NCI-H1092 (cell line): ENCODE measurements at places on chromosomes 6 and 20.

GRCh38 chr6:71489736-71490135 is 201.1 kb downstream of the OGFRL1 start:
- no peak for DNase-seq

DNA sequence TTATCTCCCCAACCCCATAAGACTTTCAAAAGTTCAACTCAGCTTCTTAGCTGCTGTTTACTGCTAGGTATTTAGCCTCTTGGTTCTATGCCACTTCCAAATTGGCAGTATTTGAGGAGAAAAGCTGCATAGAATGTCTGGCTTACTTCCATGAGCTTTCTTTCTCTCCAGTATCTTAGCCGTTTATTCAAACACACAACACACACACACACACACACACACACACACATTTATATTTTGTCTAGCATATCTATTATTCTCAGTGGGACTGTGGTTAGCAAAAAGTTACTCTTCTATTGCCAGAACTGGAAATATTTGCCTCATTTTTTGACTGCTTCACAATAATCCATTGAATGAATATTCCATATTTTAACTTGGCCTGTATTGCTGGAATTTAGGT is 634.2 kb upstream of the IMPG1 start:
- DNase-seq = no peak

- DNase-seq = no peak
These were observed 236.2 kb upstream of the PREP start for GRCh38 chr6:105639124-105639523.

DNA sequence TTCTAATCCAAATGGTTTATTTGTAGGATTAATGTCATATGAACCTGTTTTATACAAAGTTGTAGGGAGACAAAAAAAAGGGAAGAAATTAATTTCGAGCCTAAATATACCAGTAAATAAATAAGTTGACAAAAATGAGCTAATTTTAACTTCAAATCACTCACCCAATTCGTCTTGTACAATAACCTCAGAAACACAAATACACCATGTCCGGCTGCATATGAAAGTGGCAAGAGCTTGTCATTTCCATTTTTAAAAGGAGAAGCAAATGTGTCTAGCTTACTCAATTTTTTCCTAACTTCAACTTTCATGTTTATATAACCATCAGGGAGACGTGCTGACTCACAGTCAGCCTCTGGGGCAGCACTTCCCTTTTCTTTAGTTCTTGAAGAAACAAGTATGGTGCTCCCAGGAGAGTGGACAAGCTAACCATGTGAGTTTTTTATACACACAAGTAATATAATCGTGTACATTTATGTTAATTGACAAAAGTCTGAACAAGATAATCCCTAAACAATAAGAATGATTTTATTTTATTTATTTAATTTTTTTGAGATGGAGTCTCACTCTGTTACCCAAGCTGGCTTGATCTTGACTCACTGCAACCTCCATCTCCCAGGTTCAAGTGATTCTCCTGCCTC is 55.5 kb upstream of the SGK1 start:
- no peak for DNase-seq

DNA sequence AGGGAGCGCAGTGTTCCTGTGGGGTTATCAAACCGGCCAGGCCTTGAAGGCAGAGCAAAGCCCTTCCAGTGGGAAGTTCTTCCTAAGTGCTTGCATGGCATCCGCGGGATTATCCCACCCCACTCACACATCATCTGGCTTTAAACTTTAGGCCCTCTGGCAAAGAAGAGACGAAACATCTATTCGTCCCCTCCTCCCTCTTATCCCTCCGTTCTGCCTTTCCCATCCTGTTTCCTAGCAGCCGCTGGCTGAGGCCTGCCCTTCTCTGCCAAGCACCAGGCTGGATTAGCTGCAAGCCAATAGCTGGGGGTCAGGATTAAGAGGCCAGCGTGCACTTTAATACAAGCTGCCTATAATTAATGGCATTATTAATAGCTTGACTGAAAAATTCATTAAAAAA is 621.0 kb downstream of the PKHD1 start:
- no peak for DNase-seq

DNA sequence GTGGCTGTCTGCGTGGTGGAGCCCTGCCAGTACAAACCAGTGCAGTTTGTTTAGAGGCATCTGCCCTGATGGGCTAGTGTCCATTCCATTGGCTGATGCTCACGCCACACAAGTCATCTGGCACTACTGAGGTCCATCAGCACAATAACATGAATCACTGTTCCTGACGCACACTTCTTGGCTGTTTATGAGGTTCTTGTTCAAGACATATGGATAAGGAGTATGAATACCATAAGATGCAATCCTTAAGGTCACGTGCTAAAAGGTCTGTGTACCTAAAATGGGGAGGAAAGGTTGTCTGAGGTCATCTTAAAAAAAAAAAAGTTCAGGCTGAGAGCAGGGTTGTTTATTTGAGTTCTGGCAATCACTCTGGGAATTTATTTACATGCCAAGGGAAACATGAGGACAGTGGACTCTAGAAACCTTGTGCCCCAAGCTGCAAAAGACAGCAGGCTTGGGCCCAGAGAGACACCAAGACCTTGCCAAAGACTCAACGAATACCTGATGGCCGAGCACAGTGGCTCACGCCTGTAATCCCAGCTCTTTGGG is 54.1 kb upstream of the SHLD1 start:
- no peak for DNase-seq

GRCh38 chr20:42924215-42924614 is 265.5 kb downstream of the PTPRT start:
- DNase-seq = no peak
